ENCODE measurements at places on chromosomes 5 and 9. TPM values are rescaled to one million over a fixed set of nuclear protein-coding genes. Genes with fewer than 3 reads are reported as not detected.
A peak's percentile ranks its signal among the peaks of the same experiment; 100 is the strongest.

DNA sequence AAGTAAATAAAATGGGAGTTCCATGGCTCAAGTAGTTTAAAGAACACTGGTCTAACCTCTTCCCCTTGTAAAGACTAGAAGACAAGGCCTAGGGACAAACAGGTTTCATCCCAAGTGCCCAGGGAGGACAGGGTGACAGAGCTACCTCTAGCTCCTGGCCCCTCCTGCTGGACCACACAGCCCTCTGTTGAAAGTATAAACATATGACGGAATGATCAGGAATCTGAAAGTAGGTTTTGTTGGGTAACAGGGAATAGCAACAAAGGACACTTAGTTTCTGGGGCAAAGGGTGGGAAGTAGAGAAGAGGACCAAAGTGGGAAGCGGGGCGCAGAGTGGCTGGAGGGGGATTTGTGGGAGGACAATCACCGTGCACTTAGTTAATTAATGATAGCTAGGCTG, 67.0 kb upstream of the DAB2IP start:
- peak; percentile 62 for DNase-seq

DNA sequence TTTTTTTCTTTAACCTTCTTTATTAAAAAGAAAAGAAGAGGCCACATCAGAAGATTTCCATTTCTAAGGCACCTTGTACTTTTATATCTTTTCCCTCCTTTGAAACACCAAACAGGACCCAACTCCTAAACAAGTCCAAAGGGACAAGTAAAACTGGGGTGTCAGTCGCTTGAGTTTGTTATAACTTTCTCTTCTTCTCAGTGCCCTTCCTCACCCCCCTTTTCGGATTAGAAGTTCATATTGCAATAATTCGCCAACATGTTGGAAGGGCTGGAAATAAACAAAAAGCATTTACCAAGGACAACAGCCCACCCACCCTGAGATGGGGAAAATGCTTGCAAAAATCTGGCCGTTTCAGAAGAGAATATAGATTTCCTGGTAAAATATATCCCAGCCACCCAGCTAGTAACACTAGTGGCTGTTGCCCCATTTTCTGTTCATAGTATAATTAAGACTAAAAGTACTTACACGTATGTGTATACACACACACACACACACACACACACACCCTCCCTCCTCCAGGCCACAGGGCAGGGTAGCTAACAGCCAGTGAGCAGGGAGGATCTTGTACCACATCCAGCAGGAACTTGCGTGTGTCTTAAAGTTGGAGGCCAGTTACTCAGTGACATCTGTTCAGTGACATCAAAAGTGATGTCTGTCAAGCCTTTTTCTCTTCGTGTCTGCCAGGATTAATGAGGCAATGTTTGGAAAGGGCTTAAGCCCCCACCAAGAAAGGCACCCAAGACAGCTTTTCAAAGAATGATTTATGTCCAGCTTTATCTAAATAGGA, 149.1 kb upstream of the KLF4 start:
- DNase-seq, result no peak

PCDHGA7 gene
- total RNA-seq, result 2.3 TPM

NMUR2 gene
- not detected for total RNA-seq

PCSK5 gene
- 57.4 TPM for total RNA-seq

GRCh38 chr5:114418176-114419066, 56.6 kb downstream of the KCNN2 start:
- no peak for DNase-seq

REEP2 gene
- total RNA-seq, result 2.1 TPM

DNA sequence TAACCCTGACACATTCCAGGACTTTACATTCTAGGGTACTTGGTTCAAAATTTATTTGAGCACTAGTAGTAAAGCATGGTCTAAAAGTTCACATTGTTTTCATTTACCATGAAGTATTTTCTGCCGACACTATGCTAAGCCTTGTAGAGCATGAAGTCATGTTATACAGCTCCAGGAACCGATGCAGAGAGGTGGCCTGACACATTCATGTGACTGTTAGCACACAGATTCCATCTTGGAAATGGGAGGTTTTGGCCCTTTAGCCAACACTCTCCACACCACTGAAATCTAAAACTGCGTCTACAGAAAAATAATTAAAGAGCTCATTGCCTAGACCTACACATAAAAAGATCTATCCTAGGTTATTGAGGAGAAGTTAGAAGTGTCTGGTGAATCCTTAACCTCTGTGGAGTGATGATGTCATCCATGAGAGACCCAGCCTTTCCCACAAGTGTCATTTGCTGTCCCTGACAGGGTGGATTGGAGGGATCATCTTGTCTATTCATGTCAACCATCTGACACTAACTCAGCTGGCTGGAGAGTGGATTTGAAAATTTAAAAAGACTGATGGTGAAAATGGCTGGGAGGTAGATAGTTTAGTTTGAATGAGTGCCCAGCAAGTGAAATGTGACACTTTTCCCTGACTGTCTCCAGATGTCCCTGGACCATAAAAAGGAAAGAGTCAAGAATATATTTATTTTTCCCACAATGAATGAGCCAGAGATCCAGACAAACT, 1.3 kb downstream of the RANBP3L start:
- no peak for DNase-seq

MSX2 gene
- total RNA-seq, result 1.1 TPM

DNA sequence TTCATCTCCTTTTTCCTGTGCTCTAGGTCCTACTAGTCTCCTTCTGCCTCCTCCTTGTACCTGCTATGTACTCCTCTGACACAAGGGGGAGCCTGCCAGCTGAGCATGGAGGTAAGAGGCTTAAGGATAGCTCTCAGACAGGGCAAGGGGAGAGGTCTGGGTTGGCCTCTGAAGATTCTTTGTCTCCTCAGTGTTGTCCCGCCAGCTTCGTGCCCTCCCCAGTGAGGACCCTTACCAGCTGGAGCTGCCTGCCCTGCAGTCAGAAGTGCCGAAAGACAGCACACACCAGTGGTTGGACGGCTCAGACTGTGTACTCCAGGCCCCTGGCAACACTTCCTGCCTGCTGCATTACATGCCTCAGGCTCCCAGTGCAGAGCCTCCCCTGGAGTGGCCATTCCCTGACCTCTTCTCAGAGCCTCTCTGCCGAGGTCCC, 3.8 kb downstream of the CREB3 start:
- peak; percentile 71 for DNase-seq

NR6A1 gene
- total RNA-seq, result 6.1 TPM
